ENCODE measurements at places on chromosomes 6 and 20. TPM values are rescaled to one million over a fixed set of nuclear protein-coding genes. Genes with fewer than 3 reads are reported as not detected.

Gene OR2H1
- not detected for total RNA-seq

DNA sequence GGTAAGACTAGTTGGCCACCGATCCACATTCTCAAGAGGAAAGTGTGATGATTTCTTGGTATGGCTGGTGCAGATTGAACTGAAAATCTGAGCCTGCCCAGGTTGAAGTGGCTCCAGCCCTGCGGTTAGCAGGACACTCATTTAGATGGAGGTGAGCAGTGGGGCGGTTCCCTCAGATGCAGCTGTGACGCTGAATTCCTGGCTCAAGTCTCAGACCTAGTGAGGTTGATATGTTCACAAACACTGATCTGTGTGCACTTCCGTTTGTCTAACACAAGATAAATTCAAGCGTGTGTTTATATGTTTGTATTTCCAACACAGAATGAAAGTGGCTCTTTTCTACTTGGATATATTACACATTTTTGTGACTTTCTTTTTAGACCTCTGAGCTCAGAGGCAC, 83.4 kb upstream of the FRMD1 start:
- H3K4me1 ChIP-seq: peaks cover 2% of the 10 kb centered on the region
- peaks cover 14% of the 10 kb centered on the region for H3K27me3 ChIP-seq
- DNase-seq: no peak
- no peak overlapping the region for H3K4me3 ChIP-seq
- H3K27ac ChIP-seq: no peak overlapping the region

- H3K4me1 ChIP-seq: no peaks in the 10 kb centered on the region
- no peaks in the 10 kb centered on the region for H3K36me3 ChIP-seq
- no peak overlapping the region for H3K4me3 ChIP-seq
- H3K27me3 ChIP-seq: peaks cover 2% of the 10 kb centered on the region
- DNase-seq: no peak
- no peak overlapping the region for H3K27ac ChIP-seq
These were observed 178.2 kb upstream of the HS3ST5 start for GRCh38 chr6:114520976-114521375.

- H3K36me3 ChIP-seq: peaks cover 5% of the 10 kb centered on the region
- no peak overlapping the region for H3K27ac ChIP-seq
- H3K4me1 ChIP-seq: no peaks in the 10 kb centered on the region
- H3K27me3 ChIP-seq: no peaks in the 10 kb centered on the region
- no peak for DNase-seq
These were observed 73.7 kb downstream of the ESR1 start for GRCh38 chr6:151881231-151881630.

- H3K4me3 ChIP-seq: no peak overlapping the region
- no peak overlapping the region for H3K27ac ChIP-seq
- no peak for DNase-seq
These were observed 164.6 kb downstream of the OR2B2 start for GRCh38 chr6:27747637-27748036.

GRCh38 chr20:25280574-25281535, 33.0 kb downstream of the PYGB start:
- H3K36me3 ChIP-seq: peaks cover 7% of the 10 kb centered on the region
- no peak overlapping the region for H3K4me3 ChIP-seq
- H3K4me1 ChIP-seq: peaks cover 1% of the 10 kb centered on the region
- H3K27me3 ChIP-seq: no peaks in the 10 kb centered on the region
- DNase-seq: no peak

DNA sequence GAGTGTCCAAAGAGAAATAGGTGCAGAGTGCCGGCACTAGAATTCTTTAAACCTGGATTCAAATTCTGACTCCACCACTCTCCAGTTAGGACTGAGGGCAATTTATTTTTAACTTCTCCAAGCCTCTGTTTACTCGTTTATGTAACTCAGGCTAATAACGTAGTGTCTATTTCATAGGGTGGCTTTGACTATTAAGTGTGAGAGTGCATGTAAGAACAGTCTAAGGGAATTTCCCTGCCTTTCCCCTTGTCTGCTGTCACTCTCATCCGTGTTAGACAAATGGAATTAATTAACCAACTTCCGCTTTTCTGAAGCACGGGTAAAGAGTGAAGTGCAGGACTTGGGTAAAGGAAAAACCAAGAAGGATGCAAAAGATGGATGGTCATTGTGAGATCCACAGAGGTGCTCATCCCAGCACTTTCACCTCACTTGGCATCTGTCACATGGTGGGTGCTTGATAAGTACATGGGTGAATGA, 4.1 kb upstream of the ZKSCAN8 start:
- H3K4me1 ChIP-seq: peaks cover 61% of the 10 kb centered on the region
- peak overlapping the region; percentile 99 for H3K27ac ChIP-seq

DNA sequence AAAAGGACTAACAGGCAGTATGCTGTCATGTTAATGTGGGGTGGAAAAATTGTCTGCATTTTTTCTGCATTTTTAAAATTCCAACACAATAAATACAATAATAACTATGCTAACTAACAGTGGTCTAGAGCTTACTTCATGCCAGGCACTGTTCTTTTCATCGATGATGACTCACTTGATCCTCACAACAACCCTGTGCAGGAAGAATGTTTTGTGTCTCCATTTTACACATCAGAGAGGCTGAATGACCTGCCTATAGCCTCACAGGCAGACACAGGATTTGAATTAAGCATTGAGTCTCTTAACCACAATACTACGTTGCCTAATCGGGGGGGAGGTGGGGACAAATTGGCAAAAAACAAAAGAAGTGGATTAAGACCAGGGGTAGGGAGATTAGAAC, 26.9 kb upstream of the FANCE start:
- H3K27ac ChIP-seq: no peak overlapping the region
- H3K27me3 ChIP-seq: no peaks in the 10 kb centered on the region
- H3K4me1 ChIP-seq: no peaks in the 10 kb centered on the region
- H3K36me3 ChIP-seq: peaks cover 28% of the 10 kb centered on the region
- no peak for DNase-seq

Gene B3GAT2
- not detected for total RNA-seq

Gene SLC22A16
- not detected for total RNA-seq

Gene PKIB
- total RNA-seq: 0.67 TPM

- peaks cover 39% of the 10 kb centered on the region for H3K4me1 ChIP-seq
- H3K36me3 ChIP-seq: peaks cover 2% of the 10 kb centered on the region
- no peak overlapping the region for H3K4me3 ChIP-seq
- no peak overlapping the region for H3K27ac ChIP-seq
These were observed 347.3 kb upstream of the RUNX2 start for GRCh38 chr6:44980841-44981240.

Gene SLC44A4
- total RNA-seq: 0.10 TPM

Gene PHACTR2
- total RNA-seq: 10.7 TPM

Gene ELOVL2
- not detected for total RNA-seq

- no peak overlapping the region for H3K4me3 ChIP-seq
- H3K27me3 ChIP-seq: no peaks in the 10 kb centered on the region
- DNase-seq: no peak
- no peaks in the 10 kb centered on the region for H3K36me3 ChIP-seq
These were observed 189.1 kb upstream of the ZNF217 start for GRCh38 chr20:53782612-53783246.

Gene BEND6
- not detected for total RNA-seq

DNA sequence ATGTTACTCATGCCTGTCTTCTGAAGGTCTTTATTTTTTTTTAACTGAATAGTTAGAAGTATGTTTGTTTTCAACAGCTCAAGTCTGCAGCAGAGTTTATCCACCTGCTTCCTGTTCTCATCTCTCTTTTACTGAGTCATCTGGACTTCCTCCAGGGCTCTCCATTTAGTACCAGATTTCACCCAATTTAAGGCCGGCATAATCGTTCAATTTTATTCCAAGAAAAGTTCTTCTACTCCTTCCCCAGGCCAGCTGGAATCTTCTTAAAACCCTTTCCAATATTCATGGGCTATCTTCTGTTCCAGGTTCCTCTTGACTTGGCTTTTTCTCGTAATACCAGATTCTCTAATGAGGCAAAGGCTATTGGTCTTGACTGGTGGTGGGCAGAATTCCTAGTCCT, 79.0 kb upstream of the LAMA2 start:
- H3K4me1 ChIP-seq: no peaks in the 10 kb centered on the region
- no peaks in the 10 kb centered on the region for H3K36me3 ChIP-seq
- no peak overlapping the region for H3K4me3 ChIP-seq
- no peak for DNase-seq
- no peak overlapping the region for H3K27ac ChIP-seq
- peaks cover 2% of the 10 kb centered on the region for H3K27me3 ChIP-seq

Gene FAM83D
- total RNA-seq: 13.6 TPM

Gene EPHA7
- not detected for total RNA-seq

DNA sequence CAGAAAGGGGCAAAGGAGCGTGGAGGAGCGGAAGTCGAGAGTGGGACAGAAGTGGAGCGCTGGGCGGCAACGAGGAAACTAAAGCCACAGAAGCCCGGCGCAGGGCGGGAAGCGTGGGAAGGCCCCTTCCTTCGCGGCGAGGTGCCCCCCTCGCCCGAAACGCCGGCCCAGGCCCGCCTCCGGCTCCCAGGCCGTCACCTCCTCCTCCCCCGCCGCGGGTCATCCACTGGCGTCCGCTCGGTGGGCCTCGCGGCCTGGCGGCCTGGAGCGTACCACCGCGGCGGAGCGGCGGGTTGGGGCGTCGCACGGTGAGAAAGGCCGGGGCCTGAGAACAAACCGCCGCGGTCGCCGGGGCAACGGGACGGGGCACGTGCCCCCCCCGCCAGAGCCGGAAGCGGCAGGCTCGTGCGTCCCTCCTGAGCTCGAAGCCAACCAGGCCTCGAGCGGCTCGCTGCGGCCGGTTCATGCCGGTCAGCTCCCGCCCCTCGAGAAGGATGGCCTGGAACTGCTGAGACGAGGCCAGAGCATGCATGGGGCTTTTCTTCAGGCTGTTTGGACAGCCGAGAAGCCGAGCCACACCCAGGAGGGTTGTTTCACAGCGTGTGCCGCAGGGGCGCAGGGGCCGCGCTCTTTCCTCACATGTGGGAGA, at the start of gene TCP11:
TSS of gene TCP11 (minus strand) at position 333 of the 649 bp plus-strand sequence. CDS start 469 bp downstream, outside the sequence.
- no peak within 1 kb of the TSS for H3K27ac ChIP-seq
- peaks cover 15% of the 10 kb centered on the region for H3K4me1 ChIP-seq
- peak; percentile 35 for DNase-seq
- peaks cover 13% of the 10 kb centered on the region for H3K27me3 ChIP-seq

DNA sequence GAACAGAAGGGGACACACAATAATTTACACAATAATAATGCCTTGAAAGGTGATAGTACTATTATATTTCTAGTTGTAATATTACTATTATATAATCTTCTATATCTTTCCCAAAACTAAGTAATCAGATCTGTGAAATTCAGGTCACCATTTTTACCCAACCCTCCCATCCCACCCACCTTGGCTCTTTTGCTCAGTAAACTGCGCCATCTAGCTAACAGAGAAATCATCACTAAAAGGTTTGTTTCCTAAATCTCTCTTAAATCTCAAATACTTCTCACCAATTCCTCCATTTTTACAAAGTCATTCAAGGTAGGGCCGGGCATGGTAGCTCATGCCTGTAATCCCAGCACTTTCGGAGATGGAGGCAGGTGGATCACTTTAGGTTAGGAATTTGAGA, 83.4 kb downstream of the CDK19 start:
- H3K4me1 ChIP-seq: no peaks in the 10 kb centered on the region
- H3K27ac ChIP-seq: no peak overlapping the region

GRCh38 chr6:167107787-167108186, 15.1 kb upstream of the CCR6 start:
- peaks cover 11% of the 10 kb centered on the region for H3K4me1 ChIP-seq
- peaks cover 2% of the 10 kb centered on the region for H3K27me3 ChIP-seq
- H3K36me3 ChIP-seq: no peaks in the 10 kb centered on the region
- H3K4me3 ChIP-seq: no peak overlapping the region

Gene TAAR9
- not detected for total RNA-seq

- H3K4me3 ChIP-seq: no peak overlapping the region
- H3K27me3 ChIP-seq: peaks cover 36% of the 10 kb centered on the region
- peaks cover 8% of the 10 kb centered on the region for H3K4me1 ChIP-seq
- no peaks in the 10 kb centered on the region for H3K36me3 ChIP-seq
These were observed 1.1 kb upstream of the JPH2 start for GRCh38 chr20:44187772-44188709.

- no peak for DNase-seq
- H3K4me1 ChIP-seq: no peaks in the 10 kb centered on the region
- H3K27ac ChIP-seq: no peak overlapping the region
- no peaks in the 10 kb centered on the region for H3K36me3 ChIP-seq
- H3K4me3 ChIP-seq: no peak overlapping the region
- H3K27me3 ChIP-seq: no peaks in the 10 kb centered on the region
These were observed 93.7 kb upstream of the CBLN4 start for GRCh38 chr20:56098981-56099500.

Gene PPP1R14C
- not detected for total RNA-seq

GRCh38 chr6:7528565-7528964, 12.9 kb upstream of the DSP start:
- H3K4me3 ChIP-seq: no peak overlapping the region
- no peak overlapping the region for H3K27ac ChIP-seq
- DNase-seq: no peak
- peaks cover 22% of the 10 kb centered on the region for H3K27me3 ChIP-seq
- no peaks in the 10 kb centered on the region for H3K36me3 ChIP-seq

DNA sequence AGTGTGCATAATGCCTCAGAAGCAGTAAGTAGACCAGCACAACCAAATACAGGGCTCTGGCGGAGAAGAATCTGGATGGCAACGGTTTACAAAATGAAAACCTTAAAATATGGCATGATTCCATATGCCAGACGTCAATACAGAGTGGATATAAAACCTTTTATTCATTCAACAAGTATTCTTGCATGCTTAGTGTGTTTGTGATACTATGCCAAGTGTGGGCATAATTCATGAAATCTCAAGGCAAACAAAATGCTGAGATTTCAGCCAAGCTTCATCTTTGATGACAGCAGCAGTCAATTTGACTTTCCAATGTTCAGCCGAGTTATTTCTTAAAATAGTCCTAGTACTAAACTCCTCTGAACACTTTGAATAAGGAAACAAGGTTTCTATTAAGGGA, 119.4 kb downstream of the CD24 start:
- H3K36me3 ChIP-seq: no peaks in the 10 kb centered on the region
- no peak overlapping the region for H3K27ac ChIP-seq
- H3K4me3 ChIP-seq: no peak overlapping the region

- no peak overlapping the region for H3K27ac ChIP-seq
- no peak overlapping the region for H3K4me3 ChIP-seq
- H3K4me1 ChIP-seq: peaks cover 2% of the 10 kb centered on the region
- no peaks in the 10 kb centered on the region for H3K36me3 ChIP-seq
- no peak for DNase-seq
These were observed 77.6 kb downstream of the RIN2 start for GRCh38 chr20:19835533-19836222.

GRCh38 chr20:38609815-38610214, 8.2 kb downstream of the ARHGAP40 start:
- no peaks in the 10 kb centered on the region for H3K36me3 ChIP-seq
- H3K27me3 ChIP-seq: peaks cover 27% of the 10 kb centered on the region
- H3K4me1 ChIP-seq: no peaks in the 10 kb centered on the region
- H3K4me3 ChIP-seq: no peak overlapping the region
- DNase-seq: no peak

- H3K27me3 ChIP-seq: no peaks in the 10 kb centered on the region
- no peaks in the 10 kb centered on the region for H3K36me3 ChIP-seq
These were observed 373.8 kb upstream of the JAG1 start for GRCh38 chr20:11047559-11047958.

- H3K27me3 ChIP-seq: peaks cover 18% of the 10 kb centered on the region
- H3K4me3 ChIP-seq: no peak overlapping the region
- no peak overlapping the region for H3K27ac ChIP-seq
- no peaks in the 10 kb centered on the region for H3K36me3 ChIP-seq
These were observed 28.5 kb downstream of the RSPO3 start for GRCh38 chr6:127146932-127147331.
